ENCODE measurements at places on chromosomes 6 and 20.

DNA sequence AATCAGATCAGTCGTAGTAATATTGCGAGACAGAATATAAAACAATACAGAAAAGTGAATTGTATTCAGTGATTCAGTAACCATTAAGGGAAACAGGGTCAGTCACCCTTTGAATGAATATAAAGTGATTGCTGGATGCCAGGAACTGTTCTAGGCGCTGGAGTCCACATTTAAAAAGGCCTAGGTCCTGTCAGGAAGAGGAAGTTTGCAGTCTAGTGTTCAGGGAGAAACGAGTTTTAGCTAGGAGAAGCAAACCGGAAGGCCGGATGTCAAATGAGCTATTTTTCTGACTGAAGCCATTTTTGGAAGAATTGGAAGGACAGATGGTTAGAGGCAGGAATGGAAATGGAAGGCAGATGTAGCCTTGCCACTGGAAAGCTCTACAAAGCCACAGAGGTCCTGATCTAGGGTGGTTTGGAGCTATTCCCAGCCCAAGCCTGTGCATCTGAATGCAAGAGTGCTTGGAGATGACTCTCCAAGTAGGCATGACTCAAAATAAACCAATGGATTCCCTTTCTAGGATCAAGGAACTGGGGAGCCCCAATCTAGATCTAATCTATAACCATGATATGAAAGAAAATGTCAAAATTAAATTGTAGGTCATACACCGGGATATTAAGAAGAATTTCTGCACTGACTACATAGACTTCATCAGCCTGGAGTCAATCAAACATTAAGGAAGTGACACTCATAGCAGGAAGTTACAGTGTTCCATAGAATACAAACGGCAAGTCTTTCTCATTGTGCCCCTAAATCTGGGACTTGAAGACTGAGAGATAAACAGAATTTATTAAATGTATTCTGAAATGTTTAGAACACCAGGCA, 36.8 kb upstream of the CDKAL1 start:
- DNase-seq = no peak

DNA sequence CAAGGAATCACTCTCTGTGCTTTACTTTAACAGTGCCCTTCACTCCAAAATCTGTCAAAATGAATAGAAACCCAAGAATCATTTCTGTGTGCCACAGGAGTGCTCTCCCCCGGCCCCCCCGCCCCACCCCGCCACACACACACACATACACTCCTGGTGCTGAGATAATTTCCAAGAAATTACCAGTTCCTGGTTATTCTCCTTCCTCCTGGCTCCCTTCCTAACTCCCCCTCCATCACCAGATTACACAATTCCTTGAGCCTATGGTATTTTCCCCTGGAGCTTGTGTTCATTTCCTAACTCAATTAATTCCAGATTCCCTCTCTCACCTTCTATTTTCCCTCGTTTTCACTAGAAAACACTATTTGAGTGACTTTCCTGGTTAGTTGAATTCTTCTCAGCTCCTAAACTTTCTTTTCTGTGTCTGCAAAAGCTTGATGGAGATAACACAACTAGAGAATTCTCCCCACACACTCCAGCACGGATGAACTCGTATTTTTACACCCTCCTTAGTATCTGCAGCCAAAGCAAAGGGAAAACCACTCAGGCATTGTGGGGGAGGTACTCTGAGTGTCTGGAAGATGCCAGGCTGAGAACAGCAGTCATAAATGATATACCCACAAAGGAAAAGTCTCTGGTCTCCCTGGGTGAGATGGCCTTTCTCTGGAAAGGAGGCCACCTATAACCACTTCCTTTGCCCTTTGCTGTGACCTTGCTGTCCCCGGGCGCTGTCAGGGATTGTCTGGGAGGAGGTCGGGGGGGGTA, 1.9 kb upstream of the SLC24A3 start:
- no peak for DNase-seq

GRCh38 chr6:44539701-44540355, 152.3 kb downstream of the CDC5L start:
- no peak for DNase-seq

DNA sequence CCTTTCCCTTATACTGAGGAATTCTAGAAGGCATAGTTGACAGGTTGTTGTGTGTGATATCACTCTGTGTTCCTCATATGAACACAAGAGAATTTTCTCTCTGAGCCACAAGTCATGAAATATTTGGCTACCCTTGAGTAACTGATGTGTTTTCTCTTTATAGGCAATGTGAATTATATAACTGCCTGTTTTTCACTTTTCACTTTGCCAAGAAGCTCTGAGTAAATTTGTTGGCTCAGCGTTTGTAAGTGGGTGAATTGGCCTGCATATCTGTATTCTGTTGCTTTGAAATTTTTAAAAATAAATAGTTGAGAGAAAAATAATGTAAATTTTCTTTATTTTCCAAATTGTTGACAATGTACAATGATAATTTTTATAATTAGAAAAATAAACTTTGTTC, 5.2 kb upstream of the BTBD9 start:
- DNase-seq = no peak

GRCh38 chr20:24442909-24443308, 26.5 kb upstream of the SYNDIG1 start:
- DNase-seq = no peak

All from CD4-positive, alpha-beta T cell treated with Interleukin-6 at 100 ng/mL for 8 hours (primary cell).